NCI-H345 (cell line): ENCODE measurements at places on chromosomes 4 and X.

- DNase-seq: no peak
These were observed 165.4 kb upstream of the C1QTNF7 start for GRCh38 chr4:15262396-15262795.

DNA sequence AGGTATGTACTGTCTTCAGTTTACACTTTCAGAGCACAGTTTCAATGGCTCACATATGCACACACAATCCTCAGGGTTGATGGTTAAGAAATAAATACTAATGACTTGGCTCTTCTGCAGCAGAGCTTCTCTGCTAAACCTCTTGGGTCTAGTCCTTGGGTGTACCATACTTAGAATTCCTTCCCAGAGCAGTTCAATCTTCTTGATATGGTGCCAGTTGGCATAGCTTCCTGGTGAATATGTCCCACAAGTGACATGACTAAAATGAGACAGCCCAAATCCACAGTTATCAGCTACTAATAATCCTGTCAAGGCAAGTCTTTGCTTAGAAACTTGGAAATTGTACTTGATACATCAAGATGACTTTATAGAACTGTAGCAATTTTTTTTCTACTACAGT is 654.4 kb downstream of the IQCM start:
- no peak for DNase-seq

DNA sequence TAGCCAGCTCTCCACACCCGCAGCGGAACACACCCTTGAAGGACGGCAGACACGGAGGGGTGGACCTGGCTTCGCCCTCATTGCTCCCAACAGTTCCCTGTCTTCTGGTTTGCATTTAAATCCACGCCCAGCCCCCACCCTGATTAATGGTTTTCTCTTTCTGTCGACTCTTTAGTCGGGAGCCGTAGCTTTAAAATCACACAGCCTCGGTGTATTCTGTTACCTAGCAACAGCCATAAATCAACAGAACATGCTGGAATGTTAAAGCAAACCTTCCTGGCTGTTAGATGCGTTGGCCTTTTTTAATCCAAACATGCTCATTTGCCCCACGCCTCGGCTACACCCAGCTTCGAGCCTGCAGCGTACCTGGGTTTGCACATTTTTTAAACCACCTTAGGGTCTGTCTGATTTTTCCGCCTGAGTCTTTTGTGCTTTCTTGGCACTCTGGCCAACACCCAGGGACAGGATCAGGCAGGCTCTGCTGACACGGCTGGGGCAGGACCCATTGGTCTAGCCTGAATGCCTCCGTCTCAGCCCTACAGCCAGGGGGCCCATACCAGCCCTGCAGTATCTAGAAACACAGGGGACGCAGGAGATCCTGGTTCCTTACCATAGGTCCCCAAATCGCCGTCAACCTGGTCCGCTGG is 21.4 kb upstream of the PPP2R2C start:
- DNase-seq: peak; percentile 20

DNA sequence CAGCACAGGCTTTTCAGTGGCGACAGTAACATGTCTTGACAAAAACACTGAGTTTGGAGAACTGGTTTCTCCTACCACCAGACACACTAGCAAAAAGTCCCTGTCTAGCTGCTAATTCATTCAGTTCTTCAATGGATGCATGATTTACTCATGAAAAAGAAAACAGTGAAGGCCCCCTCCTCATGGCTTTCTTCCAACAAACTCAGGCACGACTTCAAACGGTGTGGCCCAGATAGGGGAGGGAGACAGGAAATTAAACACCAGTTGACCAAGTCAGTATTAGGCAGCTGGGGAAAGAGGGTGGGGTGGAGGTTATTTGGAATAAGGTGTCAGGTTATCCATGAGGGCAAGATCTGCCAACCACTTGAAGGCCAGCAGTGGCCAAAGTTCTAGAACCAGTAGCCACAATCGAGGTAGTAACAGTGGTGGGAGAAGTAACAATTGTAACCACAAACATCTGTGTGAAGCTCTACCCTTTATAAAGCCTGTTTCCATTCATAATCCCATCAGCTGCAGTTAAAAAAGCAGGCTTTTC is 60.2 kb downstream of the SEPSECS start:
- no peak for DNase-seq

GRCh38 chrX:72621163-72621562 is 48.5 kb upstream of the HDAC8 start:
- DNase-seq: no peak

DNA sequence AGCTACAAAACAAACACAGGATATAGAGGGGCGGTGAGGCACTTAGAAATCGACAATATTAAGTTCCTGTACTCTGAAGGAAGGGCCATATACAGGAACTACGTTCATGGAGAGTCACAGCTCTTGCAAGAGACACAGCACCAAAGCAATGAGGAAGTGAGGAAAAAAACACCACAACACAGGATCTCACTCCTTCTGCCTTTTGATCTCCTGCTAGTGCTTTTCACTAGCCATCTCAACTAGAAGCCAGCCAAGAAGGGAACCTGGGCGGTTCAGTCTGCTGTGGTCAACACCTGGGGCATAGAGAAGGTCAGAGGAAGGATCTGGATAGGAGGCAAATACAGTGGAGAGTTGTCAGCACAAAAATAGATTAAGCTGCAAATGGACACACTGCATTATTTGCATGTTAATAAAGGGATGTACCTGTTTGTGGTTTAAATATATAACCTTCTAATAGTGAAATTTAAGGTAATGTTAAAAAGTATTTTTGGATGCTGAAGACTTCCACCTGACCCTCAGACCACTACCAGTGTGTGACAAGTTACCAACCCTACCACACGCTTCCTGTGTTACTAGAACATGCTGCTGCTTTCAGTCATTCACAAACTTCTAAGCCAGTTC is 104.6 kb downstream of the DTHD1 start:
- DNase-seq: no peak

GRCh38 chrX:11664211-11665167 is 1.2 kb downstream of the ARHGAP6 start:
- DNase-seq: no peak

DNA sequence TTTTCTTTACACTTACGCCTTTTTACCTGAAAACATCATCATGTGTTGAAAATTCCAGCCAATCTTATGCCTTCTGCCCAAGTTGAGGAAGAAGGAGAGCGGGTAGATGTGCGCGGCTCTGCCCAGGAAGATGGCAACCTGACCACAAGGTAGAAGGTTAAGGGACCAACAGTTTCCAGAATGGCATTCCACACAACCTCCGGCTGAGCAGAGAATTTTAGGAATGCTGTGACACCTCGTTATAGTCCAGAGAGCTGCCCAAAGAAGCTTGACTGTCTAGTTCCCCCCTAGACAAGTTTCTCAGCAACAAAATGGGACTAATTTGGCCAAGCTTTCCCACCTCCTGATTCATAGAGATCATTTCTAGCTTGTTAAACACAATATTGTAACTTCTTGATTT is 75.1 kb downstream of the CHST7 start:
- no peak for DNase-seq

- DNase-seq: no peak
These were observed 43.1 kb upstream of the BCOR start for GRCh38 chrX:40140706-40141499.

- DNase-seq: no peak
These were observed 1550.9 kb downstream of the C4orf33 start for GRCh38 chr4:130646886-130647285.

- no peak for DNase-seq
These were observed 25.1 kb downstream of the TAB3 start for GRCh38 chrX:30863974-30864373.

DNA sequence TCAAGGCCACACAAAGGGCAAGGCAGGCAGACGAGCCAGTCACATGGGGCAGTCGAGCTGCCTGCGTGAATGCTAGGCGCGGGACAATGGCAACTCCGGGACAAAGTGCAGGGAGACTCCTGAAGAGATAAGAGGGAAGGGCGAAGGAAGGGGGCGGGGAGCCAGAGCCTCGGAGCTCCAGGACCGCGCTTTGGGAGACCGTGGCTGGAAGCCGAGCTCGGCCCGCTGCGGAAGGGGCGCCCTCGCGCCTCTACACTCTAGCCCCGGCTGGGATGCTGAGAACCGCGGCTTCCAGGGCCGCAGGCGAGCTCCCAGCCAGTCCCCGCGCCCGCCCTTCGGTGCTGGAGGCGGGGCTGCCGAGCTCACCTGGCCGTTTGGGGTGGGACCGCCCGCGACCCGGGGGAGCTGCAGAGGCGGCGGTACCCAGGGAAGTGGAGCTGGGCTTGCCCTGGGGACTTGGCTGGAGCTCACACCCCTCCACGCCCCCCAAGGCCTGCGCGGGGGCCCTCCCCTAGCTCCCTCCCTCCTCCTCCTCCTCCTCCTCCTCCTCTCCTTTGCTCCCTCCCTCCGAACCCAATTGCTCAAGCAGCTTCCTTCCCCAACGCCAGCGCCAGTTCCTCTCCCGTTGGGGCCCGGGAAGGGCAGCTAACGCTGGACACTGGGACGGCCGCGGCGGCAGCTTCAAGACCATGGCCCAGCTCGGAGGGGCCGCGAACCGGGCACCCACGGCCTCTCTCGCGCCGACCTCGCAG is at the start of gene SOWAHD:
Gene SOWAHD (plus strand): TSS at position 610 of the 752 bp plus-strand sequence. CDS start 80 bp downstream, at position 690.
- peak; percentile 25 for DNase-seq

DNA sequence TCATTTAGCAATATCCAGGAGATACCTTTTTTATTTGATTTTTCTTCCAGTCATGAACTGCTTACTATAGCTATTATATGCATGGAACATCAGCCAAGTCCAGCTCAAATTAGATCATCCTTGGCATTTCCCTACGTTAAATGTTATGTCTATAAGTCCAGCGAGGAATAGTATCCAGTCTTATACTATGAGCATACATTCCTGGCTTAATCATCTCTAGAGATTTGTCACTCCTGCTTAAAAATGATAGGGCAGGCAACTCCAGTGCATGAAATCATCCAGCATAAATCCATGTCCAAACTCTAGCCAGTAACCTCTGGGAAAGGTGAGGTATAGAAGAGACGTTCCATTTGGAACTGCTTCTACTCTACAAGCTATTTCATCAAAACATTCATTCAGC is 126.7 kb upstream of the VCX2 start:
- DNase-seq: no peak

DNA sequence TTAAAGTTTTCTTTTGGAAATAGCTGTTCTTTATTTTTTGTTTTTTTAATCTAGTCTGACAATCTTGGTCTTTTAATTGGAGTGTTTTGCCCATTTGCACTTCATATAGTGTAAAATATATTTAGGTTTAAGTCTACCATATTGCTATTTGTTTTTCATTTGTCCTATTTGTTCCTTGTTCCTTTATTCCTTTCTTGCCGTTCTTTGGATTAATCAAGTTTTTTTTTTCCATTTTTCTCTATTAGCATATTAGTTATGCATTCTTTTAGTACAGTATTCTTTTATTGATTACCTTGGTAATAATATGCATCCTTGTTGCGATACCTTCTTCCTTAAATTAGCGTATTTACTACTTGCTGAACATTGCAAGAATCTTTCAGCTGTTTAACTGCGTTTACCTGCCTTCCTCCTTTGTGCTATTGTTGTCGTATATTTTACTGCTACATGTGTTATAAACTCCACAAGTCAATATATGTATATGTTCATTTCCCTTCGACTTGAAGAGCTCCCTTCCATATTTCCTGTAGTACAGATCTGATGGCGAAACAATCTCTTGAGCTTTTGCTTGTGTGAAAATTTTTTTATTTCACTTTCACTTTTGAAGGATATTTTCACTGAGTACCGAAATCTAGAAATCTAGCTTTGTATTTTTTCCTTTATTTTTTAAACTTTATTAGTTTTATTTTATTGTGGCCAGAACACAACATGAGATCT is 23.9 kb upstream of the RNF212 start:
- DNase-seq: no peak

DNA sequence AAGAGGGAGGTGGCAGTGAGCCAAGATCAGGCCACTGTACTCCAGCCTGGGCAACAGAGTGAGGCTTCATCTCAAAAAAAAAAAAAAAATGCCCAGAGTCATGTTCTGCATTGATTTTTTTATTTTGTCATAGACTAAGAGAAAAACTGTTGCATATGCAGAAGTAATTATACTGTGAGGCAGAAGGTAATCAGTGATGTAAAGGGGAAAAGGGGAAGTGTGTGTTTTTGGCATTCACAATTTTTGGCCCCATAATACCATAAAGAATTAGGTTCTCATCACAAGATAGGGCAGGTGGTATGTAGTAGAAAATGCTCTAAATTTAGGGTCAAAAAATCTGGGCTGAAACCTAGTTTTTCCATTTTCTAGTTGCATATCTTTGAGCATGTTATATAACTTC is 47.3 kb upstream of the GAB1 start:
- DNase-seq: no peak

- no peak for DNase-seq
These were observed 29.4 kb upstream of the GABRA3 start for GRCh38 chrX:152480269-152481212.

DNA sequence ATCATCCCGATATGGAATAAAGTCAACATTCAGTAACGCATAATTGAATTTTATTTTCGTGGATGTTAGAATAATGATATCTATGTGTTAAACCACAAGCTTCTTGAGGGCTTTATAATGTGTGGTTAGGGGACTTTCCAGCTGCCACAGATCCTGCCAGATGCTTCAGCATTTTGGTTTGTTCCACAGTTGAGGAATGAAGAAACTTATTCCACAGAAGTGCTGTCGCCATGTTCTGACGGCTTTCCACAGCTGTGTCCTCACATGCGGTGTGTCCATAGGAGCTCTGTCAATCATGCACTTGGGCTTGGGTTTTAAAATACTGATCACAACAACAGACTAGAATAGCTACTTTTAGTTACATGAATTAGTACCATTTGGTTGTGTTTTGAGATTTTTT is 411.9 kb downstream of the TRIML1 start:
- no peak for DNase-seq

GRCh38 chr4:24468071-24468470 is 116.3 kb downstream of the DHX15 start:
- no peak for DNase-seq

- peak; percentile 55 for DNase-seq
These were observed 47.8 kb upstream of the SETD7 start for GRCh38 chr4:139603576-139604410.

DNA sequence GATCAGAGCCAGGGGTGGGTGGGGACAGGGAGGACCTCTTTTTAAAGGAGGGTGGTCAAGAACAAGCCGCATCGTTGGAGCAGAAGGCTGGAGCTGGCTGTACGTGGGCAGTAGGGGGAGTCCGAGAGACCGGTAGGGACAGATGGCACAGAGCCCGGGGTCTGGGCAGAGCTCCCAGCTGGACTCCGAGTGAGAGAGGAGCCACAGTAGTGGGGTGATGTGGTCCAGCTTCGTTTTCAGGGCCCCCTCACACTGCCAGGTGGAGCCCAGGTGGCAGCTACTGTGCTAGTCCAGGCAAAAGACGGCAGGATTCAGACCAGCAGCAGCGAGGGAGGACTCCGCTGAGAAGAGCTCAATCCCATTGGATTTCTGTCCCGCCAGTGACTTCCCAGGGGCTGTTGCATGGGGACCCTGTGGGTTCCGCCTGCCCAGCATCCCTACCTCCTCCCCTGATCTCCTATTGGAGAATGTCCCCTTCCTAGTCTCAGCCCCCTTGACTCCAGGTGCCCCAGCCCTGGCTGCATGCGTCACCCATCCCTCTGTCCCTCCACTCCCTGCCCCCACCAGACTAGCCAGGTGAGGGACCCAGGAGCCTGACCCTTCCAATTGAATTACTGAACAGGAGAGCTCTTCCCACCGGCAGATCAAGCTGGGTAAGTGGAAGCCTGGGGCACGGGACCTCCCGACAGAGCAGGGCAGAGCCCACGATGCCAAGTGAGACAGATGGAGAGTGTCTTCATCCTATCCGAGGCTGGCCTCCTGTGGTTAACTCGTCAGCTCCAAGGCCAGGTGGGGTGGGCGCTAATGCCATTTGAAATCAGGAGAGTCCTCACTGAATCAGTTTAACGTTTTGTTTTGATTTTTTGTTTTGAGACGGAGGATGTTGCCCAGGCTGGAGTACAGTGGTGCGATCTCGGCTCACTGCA is 2.9 kb downstream of the ARHGAP4 start:
- DNase-seq: peak; percentile 26

- no peak for DNase-seq
These were observed 112.3 kb upstream of the IL13RA1 start for GRCh38 chrX:118615141-118615540.
